ENCODE measurements at places on chromosomes 1 and 21. TPM values are rescaled to one million over a fixed set of nuclear protein-coding genes. Genes with fewer than 3 reads are reported as not detected.
A peak's percentile ranks its signal among the peaks of the same experiment; 100 is the strongest.

The LCE3D gene
- polyA plus RNA-seq = not detected

The MYOG gene
- not detected for polyA plus RNA-seq

The S100A10 gene
- 944 TPM for polyA plus RNA-seq

The WNT3A gene
- polyA plus RNA-seq = not detected

The VAMP4 gene
- polyA plus RNA-seq = 5.2 TPM

DNA sequence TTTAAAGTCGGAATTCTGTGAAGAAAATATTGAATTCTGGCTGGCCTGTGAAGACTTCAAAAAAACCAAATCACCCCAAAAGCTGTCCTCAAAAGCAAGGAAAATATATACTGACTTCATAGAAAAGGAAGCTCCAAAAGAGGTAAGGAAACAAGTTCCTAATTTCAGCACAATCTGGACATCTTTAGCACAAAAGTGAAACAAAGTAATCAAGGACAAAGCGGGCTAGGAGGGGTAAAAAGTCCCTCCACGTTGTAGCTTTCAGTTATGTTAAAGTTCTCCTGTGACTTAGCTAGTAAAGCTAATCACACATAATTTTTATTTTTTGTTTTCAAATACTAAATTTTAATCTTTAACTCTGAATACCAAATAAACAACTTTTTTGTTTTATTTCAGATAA, 2.2 kb downstream of the RGS2 start:
- no peak for DNase-seq

The NUDT17 gene
- 1.6 TPM for polyA plus RNA-seq

GRCh38 chr1:8663915-8664329, 153.5 kb downstream of the RERE start:
- peak; percentile 76 for DNase-seq

GRCh38 chr21:31387560-31388186, 43.6 kb upstream of the TIAM1 start:
- no peak for DNase-seq

DNA sequence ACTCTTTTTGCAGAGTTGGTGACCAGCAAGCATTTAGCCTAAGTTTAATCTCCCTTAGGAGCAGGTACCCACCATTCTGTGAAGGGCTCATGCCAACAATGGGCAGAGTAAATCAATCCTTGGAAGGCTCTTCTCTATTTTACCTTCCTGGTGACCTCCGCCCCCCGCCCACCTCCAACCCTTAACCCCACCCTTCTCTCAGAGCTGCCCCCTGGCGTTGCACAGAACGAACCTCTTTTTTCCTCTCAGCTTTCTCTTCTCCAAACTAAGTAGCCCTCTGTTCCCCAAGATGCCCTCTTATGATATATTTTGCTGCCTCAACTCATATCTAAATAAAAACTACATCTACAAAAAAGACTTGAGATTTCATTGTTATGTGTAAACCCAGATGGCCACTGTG, 186.8 kb downstream of the SEC16B start:
- no peak for DNase-seq

The RAD54L gene
- polyA plus RNA-seq = 2.0 TPM

GRCh38 chr1:245860657-245861544, 646.2 kb downstream of the SMYD3 start:
- no peak for DNase-seq

DNA sequence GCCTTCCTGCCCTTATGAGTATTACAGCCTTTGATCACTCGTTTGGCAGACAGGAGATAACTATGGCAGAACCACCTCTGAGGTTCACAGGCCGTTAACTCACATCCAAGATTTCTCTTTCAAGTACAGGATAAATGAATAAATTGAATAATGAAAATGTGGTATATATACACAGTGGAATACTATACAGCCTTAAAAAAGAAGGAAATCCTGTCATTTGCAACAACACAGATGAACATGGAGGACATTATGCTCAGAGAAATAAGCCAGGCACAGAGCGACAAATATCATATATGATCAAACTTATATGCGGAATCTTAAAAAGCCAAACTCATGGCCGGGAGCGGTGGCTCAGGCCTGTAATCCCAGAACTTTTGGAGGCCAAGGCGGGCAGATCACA, 32.6 kb downstream of the TGFBR3 start:
- DNase-seq = no peak

DNA sequence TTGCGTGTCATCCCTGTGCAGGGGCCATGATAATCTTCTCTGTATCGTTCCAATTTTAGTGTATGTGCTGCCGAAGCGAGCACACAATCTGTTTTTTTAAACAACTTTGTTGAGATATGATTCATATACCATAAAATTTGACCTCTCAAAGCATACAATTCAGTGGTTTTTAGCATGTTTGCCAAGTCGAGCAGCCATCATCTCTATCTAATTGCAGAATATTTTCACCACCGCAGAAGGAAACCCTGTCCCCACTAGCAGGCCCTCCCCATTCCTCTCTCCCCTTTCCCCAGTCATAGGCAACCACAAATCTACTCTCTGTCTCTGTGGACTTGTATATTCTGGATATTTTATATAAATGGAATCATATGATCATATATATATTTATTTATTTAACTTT, 78.7 kb upstream of the TINAGL1 start:
- no peak for DNase-seq

DNA sequence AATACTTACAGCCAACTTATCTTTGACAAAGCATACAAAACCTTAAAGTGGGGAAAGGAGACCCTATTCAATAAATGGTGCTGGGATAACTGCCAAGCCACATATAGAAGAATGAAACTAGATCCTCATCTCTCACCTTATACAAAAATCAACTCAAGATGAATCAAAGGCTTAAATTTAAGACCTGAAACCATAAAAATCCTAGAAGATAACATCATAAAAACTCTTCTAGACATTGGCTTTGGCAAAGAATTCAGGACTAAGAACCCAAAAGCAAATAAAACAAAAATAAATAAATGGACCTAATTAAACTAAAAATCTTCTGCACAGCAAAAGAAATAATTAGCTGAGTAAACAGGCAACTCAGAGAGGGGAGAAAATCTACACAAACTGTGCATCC, 335.6 kb upstream of the PBX1 start:
- no peak for DNase-seq

- DNase-seq = no peak
Observed at GRCh38 chr1:78289603-78290002, 201.2 kb upstream of the PTGFR start.

The CD1B gene
- polyA plus RNA-seq = not detected

GRCh38 chr1:9013819-9014218, 12.4 kb downstream of the SLC2A7 start:
- no peak for DNase-seq

GRCh38 chr21:36790616-36791015, 91.7 kb downstream of the SIM2 start:
- no peak for DNase-seq

GRCh38 chr1:10665226-10665625, 131.2 kb downstream of the CASZ1 start:
- DNase-seq = no peak

DNA sequence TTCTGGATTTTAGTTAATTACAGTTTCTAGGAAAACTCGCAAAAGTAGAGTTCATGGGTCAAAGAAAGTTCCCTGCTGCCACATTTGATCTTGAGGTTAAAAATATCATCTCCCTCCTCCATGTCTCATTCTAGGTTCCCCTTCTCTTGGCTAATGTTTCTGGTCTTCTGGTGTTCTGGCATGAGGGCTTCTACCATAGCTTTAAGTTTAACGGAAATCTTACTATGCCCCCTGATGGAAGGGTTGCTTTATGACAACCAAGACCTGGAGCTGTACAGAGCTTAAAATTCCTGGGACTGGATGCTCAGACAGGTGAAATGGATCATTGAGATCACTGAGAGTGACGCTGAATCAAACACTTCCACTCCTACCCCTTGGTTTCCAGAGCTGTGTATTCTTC, 1881.7 kb downstream of the MRPL39 start:
- no peak for DNase-seq
